Stimulated activated CD4-positive, alpha-beta T cell treated with anti-CD3 and anti-CD28 coated beads, Interleukin-15, amount 100 ng/mL, for 1 hour (primary cell): ENCODE measurements at places on chromosomes 12 and 14.

- DNase-seq: no peak
Observed at GRCh38 chr12:92487138-92487485, 215.7 kb upstream of the PLEKHG7 start.

- DNase-seq: no peak
Observed at GRCh38 chr14:22084393-22085281, 411.0 kb upstream of the OR4E1 start.

- DNase-seq: no peak
Observed at GRCh38 chr14:49478784-49479183, 107.4 kb downstream of the RPS29 start.

GRCh38 chr12:121391619-121392324 lies 8.1 kb upstream of the RNF34 start:
- no peak for DNase-seq

GRCh38 chr14:104084251-104085002 lies 1.1 kb upstream of the ASPG start:
- no peak for DNase-seq

DNA sequence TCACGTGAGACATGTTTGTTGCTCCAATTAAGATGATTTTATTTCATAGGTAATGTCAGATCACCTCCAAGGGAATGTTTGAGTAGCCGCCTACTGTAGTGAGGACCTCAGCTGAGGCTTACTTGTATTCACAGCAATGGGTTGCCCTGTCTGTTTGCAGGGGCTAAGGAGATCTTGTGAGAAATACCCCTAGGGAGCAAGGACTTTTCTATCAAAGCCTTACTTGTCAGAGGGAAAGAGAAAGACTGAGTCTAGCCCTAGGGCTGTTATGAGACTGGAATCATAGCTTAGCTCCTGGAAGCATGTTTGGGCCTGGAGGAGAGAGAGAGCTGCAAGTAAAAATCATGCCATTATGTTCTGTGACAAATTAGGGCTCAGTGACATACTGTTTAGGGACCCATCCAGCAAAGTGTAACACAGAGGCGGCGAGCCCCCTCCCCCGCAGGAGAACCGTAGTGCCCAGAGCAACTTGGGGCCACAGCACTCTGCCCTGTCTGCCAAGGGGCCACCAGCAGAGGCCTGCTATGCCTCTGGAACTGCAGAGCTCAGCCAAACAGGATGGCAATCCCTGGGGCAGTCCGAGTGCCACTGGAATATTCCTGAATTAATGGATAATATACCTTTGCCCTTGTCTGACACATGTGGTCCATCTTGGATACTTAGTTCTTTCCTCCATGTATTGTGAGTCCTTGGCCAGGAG lies 178.8 kb downstream of the DACT1 start:
- DNase-seq: no peak
